Activated CD8-positive, alpha-beta memory T cell treated with anti-CD3 and anti-CD28 coated beads, Interleukin-2, amount 50 U/mL, for 4 hours (primary cell): ENCODE measurements at places on chromosomes 3 and 15.

DNA sequence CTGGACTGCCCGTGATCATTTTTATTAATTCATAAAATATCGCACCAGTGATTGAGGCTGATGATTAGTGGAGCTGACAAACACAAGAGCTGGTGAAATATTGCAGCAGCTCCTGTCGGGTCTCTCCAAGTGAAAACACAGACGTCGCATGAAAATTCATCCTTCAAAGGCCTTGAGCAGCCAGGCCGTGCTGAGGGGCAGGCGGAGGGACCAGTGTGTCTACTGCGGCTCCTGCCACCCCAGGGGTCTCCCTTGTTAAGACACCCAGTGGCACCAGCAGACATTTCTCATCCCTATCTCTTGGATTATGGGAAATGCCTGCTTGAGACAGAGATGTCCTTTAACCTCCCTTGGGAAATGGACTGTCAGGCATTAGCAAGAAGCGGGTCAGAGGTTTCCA, 289.4 kb upstream of the TLE3 start:
- no peak for DNase-seq

DNA sequence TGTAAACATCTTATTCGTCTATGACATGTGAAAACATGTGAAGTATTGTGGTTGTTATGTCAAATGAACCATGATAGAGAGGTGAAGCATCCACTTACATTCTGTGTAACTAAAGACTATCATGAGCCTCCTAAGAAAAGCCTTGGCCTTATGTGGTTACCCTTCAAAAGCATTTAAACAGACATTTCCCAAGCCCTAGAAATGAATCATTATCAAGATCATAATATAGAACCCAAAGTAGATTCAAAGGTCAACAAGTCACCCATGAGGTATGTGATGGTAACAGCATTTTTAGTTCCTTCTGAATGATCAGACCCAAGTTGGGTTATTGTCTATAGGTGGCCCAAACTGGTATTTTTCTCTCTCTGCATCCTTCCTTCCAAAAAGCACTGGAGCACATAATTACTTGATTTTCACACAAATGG, 408.0 kb downstream of the TBL1XR1 start:
- DNase-seq = no peak

DNA sequence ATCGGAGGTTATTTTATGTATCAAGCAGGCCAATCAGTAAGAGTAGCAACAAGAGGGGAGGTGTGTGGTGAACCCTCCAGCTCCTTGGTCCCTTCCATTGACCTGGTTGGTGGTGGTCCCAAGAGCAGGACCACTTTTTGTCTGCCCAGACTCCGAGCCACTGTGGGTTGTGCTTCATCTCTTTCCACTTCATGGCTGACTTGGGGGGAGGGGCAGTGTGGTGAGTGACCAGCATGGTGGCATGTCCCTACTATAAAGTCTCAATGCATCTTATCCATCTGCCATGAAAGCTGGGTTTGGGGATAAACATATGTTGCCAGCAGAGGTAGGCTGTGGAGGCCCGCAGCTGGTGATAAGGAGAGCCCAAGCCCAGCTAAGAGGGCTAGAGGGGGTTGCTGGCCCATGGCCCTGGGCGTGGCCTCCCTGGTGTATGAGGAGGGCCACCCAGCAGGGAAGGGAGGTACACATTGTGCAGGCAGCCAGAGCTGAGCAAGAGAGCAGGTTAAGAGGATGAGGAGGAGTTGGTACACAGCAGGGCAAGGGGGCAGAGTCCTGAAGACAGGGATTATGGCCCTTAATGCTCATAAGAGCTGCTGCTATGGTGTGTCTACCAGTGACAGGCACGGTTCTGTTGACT, 7.0 kb downstream of the AEN start:
- no peak for DNase-seq

- DNase-seq = no peak
These were observed 17.0 kb downstream of the TMEM62 start for GRCh38 chr15:43150191-43150929.

DNA sequence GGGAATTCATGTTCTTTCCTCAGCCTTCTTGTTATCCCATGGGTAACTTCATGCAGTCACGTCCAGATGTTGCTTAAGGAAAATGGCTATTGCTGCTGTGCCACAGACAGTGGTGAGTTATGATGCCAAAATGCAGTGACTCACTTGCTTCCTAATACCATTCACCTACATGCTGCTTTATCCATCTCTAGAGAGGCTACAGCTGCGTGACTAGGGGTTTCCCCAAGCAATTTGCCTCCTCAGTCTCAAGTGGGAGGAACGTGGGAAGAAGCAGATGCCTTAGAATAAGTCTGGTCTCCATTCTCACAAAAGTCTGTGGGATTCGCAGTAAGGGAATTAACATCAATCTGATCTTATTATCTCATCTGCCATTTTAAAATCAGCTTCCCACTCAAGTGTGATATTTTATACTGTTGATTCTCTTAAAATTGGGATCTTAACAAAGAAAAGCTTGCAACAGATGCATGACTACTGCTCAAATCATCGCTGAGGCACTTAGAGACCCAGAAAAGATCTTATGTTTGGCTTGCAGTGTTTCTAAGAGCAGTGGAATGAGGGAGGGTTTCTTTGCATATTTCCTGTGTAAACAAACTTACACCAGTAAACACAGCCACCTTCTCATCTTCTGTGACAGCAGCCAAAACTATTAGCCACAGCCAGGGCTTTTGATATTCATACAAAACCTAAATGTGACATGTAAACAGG, 62.0 kb upstream of the ACP3 start:
- no peak for DNase-seq

- DNase-seq = no peak
These were observed 80.4 kb downstream of the IQSEC1 start for GRCh38 chr3:12992629-12993516.

GRCh38 chr15:60557191-60557618, 78.3 kb upstream of the ICE2 start:
- DNase-seq = no peak

- no peak for DNase-seq
These were observed 52.4 kb downstream of the ANP32A start for GRCh38 chr15:68768321-68768720.
